DMS53 (cell line): ENCODE measurements at places on chromosomes 6 and 20.

GRCh38 chr6:30495993-30496392 lies 6.7 kb downstream of the HLA-E start:
- DNase-seq, result no peak

- no peak for DNase-seq
These were observed 138.4 kb downstream of the HTR1B start for GRCh38 chr6:77324866-77325265.

GRCh38 chr6:6058054-6058444 lies 51.3 kb upstream of the NRN1 start:
- DNase-seq, result peak; percentile 35

DNA sequence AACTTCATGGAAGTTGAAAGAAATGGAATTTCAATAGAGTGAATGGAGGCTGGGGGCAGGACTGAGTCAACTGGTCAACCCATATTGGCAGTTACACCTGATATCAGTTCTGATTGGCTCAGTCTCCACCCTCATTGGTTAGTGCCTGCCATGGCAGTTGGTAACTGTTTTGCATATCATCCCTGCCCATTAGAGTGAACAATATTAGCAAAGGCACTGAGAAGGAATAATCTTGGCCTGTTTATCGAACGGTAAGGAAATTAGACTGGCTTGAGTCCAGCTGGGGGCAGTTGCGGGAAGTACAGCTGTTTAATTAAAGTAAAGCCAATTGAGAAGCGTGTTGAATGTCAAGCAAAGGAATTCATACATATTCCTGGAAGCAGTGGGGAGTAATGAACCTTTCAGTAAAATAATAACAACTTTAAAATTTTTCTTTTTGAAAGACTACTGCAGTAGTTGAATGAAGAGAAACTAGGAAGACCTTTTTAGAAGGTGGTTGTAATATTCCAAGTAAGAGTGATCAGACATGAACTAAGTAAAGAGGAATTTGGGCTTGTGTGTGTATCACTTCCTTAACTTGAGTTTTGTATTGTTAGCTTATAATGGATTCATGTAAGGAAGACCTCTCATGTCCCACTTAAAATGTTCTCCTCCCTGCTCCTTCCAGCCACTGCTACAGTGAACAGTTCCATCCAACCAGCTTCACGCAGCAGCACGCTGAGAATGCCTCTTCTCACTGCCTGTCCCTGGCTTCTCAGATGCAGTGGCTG lies 17.2 kb upstream of the FAM50B start:
- DNase-seq, result no peak

GRCh38 chr6:22529866-22530265 lies 39.5 kb upstream of the HDGFL1 start:
- no peak for DNase-seq

DNA sequence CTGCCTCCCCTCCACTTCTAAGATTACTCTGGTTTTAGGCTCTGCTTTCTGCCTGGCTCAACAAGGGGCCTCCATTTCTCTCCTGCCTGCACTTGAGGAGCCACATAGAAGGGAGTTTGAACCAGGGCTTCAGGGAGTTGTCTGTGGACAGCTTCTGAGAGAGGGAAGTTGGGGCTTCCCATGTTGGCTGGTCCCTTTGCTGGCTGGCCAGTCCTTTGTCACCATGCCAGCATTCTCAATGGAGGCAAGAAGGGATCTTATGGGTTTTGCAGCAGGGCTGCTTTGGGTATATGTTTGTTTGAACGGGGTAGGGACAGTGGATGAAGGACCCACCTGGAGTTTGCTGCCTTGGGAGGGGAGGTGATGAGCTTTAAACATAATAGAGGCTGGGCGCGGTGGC lies 124.9 kb downstream of the CARMIL1 start:
- DNase-seq, result no peak
